ENCODE measurements at places on chromosomes 5 and 9.

- DNase-seq = no peak
Measured at GRCh38 chr5:148941810-148942209, 115.4 kb downstream of the ADRB2 start.

GRCh38 chr5:122967085-122967484 lies 69.4 kb downstream of the PPIC start:
- DNase-seq = no peak

GRCh38 chr5:14185326-14186058 lies 42.4 kb downstream of the TRIO start:
- peak; percentile 49 for DNase-seq

DNA sequence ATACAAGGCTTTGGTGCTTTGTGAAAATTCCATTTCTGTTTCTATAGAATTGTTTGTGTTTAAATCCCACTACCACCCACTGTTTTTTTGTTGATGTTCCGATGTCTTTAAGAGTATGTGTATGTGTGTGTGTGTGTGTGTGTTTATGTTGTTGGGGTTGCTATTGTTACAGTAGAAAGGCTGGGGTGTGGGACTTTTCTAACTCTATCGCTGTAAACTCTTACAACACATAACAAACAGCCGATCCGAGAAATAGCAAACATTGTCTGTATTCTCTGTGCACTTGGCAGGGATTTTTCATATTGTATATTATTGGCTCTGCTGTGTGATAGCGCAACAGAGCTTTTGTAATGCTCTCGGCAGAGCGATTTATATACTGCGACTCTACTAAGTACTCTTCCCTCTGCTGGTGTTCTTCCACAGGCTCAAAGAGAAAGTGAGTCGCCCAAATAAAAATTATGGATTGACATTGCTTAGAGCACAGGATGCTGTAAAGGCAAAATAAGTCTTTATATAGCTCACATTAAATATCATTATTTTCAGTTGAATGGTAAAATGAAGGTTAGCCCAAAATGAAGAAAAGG lies 492.2 kb upstream of the ARRDC3 start:
- DNase-seq = no peak
